Activated CD8-positive, alpha-beta T cell treated with anti-CD3 and anti-CD28 coated beads for 36 hours (primary cell): ENCODE measurements at places on chromosomes 2 and 18.

DNA sequence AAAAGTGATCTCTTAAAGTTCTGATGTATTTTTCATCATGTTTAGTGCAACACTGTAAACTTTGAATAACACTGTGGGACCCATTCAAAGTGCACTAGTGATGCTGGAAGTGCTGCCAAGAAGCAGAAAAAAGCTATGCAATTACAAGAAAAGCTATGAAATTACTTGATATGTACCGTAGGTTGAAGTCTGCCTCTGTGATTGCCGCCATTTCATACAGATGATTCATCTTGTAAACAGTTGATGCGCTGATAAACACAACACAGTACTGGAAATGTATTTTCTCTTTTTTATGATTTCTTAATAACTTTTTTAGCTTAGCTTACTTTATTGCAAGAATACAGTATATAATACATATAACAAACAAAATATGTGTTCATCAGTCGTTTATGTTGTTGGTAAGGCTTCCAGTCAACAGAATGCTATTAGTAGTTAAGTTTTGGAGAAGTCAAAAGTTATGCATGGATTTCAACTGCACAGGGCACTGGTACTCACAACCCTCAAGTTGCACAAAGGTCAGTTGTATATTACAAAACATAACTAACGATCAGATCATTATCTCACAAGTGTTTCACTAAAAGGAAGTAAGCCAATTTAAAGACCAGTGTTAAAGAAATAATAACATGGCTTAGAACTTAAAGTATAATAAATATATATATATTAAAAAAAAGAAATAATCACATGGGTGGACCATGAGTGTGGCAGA is 82.0 kb downstream of the SGPP2 start:
- DNase-seq = no peak

- DNase-seq = no peak
Observed at GRCh38 chr2:84450288-84451227, 8.5 kb downstream of the SUCLG1 start.

- DNase-seq = no peak
Observed at GRCh38 chr2:39724828-39725144, 54.3 kb downstream of the THUMPD2 start.

DNA sequence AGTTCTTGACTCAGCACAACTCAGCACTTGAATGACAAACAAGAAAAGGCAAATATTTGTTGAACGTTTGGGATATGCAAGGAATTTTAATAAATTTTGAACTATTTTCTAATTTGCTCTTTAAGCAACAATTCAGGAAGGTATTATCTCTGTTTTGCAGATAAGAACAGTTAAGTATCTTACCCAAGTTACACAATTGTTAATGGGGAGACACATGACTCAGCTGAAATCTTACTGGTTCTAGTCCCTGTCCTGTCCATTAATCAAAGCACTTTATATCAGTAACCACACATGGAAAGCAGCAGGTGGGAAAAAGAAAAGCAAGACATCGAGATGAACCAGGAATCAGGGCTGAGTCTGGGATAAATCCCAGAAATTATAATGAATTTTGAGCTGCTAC is 493.9 kb upstream of the PIK3C3 start:
- no peak for DNase-seq

- DNase-seq = peak; percentile 54
Observed at GRCh38 chr18:79399275-79400081, 3.7 kb downstream of the NFATC1 start.

DNA sequence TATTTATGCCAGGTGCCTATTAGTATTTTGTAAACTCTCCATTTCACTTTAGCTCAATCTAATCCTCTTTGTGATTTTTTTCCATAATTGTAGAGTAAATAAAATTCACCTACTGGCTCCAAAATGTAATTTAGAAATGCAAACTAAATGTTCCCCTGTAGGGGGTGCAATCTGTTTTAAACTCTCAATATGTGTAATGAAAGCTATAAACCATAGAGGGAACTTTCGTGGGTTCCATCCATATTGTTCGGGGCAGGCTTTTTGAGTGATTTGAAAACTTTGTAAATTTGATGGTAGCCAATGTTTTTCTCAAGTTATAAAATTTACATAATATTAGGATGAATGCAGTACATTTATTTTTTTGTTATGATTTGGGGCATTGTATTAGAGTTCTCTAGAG is 49.4 kb downstream of the TSPYL6 start:
- no peak for DNase-seq

DNA sequence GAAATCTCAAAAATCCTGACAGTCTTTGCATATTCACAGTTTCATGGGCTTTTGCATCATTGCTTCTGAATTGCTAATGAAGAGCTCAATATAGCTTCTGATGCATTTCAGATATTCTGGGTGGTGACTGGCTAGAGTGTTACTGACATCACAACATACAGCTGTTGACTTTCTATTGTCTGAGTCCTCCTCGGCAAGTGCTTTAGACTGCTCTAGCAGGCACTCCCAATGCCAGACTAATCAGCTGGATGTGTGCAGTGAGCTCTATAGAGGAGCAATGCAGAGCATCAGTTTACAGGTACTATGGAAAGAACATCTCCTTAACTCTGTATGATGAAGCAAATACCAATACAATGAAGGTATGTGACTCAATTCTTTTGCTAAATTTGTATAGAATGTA is 54.9 kb downstream of the R3HDM1 start:
- no peak for DNase-seq

DNA sequence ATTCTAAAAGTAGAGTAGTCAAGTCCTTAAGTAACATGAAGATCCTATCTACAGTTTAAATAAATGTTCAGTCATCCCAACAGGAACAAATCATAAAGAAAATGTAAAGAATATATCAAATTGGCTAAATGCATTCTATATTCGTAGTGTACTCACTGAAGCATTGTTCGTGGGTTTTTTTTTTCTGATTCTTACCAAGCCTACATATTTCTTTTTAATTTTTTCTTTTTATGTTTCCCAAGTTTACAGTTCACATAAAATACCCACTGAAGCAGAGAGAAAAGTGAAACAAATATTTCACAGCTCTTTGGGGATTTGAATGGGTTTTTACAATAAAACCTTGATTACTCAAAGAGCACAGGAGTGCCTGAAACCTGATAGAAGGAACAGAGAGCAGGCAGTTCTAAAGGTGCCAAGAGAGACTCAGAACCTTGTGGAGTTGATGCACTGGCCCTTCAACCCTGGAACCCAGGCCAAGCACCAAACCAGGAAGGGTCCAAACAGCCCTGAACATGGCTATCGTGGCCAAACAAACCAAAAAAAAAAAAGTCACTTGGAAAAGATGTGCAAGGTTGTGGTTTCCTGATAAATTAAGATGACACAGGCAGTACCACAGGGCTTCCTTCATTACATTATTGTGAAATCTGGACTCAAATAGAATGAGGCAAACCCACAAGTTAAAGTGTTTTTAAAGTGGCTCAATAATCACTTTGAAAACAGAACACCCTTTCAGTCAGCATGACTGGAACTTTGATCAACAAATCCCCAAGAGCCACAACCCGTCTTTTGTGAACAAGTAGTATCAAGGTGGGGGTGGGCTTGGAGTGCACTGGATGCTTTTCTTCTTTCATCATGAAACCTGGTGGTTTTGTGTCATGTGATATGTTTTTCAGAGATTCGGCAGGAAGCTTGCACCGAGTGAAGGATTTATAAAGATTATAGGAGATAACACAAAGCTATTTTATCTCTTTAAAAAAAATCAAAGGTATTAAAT is 245.0 kb upstream of the FN1 start:
- DNase-seq = peak; percentile 51

DNA sequence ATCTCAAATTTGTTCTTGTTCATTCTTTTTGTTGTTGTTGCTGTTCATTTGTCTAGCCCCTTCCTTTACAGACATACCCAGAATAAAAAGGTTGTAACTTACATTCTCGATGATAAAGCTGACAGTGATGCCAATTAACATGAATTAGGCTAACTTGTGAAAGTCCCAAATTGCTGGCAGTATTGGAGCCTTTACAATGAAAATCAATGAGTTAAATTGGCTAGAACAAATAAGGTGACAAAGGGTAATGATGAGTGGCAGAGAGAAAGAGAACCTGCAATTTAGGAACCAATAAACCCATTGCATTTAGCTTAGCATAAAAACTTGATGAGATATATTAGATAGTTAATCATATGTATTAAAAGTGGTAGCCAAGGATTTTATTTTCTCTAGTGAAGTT is 521.0 kb downstream of the ADCYAP1 start:
- DNase-seq = no peak

- no peak for DNase-seq
Observed at GRCh38 chr2:172571245-172571644, 15.4 kb downstream of the PDK1 start.

DNA sequence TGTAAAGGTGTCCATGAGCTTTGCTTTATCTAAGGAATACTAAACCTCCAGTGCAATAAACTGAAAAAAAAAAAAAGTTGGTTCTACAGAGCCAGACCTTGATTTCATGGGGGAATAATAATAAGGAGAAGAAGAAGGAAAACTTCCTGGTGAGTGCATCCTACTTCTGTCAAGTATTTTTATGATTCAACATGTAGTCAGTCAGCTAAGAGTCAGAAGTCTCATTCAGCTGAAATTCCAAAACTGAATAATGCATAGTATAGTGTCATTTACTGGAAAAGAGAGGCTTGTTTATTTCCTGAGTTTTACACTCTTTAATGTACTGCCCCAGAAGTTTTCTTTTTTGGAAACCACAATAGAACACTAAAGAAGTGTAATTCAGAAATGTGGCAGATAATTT is 77.8 kb upstream of the TACR1 start:
- DNase-seq = no peak

GRCh38 chr2:231666171-231667095 is 41.9 kb upstream of the PTMA start:
- DNase-seq = no peak

GRCh38 chr2:229314117-229314516 is 43.0 kb upstream of the PID1 start:
- no peak for DNase-seq

GRCh38 chr2:172442072-172442895 is 14.9 kb downstream of the ITGA6 start:
- peak; percentile 80 for DNase-seq

DNA sequence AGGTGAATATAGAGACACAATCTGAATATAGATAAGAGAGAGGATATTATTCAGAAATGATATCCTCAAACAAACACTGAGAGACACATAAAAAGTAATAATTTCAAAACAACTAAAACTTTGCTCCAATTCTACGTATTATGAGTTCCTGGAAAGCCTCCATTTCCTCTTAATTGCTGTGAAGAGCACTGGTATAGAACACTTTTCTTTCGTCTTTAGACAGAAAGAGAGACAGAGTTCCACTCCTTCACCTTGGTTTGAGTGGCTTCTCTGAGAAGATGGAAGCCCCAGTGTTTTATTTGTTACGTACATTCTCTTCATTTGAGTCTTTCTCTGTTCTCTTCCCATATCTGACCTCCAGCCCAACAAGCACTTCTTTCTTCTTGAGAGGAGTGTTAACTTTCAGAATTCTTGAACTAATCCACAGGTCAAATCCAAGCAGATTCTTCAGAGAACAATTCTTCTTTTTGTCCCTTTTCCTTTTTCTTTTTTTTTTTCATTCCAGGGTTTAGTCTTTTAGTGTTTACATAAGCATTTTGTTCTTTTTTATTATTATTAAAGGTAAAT is 6.4 kb upstream of the PIK3C3 start:
- no peak for DNase-seq

DNA sequence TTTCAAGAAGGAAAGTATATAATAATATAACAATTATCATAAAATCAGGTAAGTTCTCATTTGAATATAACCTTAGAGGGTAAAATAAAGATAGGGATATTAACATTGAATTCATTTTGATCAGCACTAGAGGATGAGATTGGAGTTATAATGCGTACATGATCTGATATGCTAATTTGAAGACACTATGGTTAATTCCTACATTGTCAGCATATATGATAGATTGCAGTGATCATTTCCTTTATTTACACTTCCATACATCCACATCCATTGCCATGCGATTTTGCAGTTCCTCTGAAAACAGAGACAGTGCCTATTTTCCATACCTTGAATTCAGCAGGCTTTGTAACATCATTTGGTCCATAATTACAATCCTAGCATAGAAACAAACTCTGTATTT is 519.2 kb downstream of the CCDC85A start:
- no peak for DNase-seq

GRCh38 chr2:158182676-158183295 is 81.1 kb downstream of the UPP2 start:
- no peak for DNase-seq

DNA sequence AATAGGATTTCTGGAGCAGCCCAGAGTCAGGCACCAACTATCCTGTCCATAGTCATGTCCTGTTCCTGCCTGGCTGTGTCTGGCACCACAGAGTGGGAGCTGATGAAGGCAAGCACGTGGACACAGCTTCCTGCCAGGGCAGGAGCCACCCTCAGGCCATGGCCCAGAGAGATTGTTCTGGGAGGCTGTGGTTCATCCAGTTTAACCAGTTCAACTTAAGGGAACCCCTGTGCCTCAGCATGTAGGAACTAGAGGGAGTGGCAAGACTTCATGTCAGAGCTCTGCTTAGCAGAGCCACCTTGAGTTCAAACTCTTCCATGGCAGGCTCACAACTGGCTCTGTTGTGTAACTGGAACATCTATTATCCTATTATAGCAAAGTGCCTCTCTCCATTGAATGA is 73.2 kb upstream of the NCKAP5 start:
- DNase-seq = no peak

GRCh38 chr18:77078690-77079070 is 53.9 kb downstream of the MBP start:
- DNase-seq = no peak

- DNase-seq = no peak
Observed at GRCh38 chr2:190159453-190159852, 96.9 kb upstream of the MSTN start.

- DNase-seq = peak; percentile 16
Observed at GRCh38 chr2:9095690-9096089, 92.2 kb upstream of the MBOAT2 start.
